ENCODE measurements at places on chromosomes 7 and 10. TPM values are rescaled to one million over a fixed set of nuclear protein-coding genes. Genes with fewer than 3 reads are reported as not detected.
A peak's percentile ranks its signal among the peaks of the same experiment; 100 is the strongest.

DNA sequence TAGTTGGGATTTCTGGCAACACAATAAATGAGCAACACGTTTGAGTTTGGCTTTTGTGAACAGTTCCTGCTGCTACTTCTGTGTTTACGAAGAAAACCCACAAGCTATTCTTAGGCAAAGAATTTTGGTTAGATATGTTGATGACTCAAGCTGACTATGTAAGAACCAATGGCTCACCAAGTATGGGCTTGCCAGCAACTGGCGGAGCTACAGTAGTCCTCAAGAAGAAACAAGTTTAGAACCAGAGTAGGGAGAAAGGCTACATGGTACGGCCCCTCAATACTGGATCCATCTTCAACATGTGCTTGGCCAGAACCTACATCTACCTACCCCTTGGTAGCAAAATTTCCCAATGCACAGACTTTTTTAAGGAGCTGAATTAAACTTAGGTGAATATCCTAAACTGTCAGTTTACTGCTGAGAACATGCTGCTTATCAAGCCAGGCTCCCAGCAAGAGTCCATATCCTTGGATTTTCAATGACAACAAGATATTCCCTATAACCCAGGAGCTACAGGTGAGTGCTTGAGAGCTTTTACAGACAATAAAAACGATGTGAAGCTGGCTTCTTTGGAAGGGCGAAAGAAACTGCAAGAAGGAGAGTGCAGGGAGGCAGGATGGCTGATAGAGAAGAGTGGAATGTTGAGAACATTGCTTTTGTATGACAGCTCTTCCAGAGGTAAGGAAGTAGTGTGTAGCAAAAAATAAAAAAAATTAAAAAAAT lies 74.3 kb upstream of the ASAH2 start:
- H3K27ac ChIP-seq: no peak overlapping the region
- peaks cover 22% of the 10 kb centered on the region for H3K36me3 ChIP-seq
- DNase-seq: no peak
- H3K4me1 ChIP-seq: peaks cover 2% of the 10 kb centered on the region

GRCh38 chr7:81256991-81257390 lies 338.1 kb upstream of the SEMA3C start:
- no peak for DNase-seq
- no peaks in the 10 kb centered on the region for H3K27me3 ChIP-seq
- H3K36me3 ChIP-seq: no peaks in the 10 kb centered on the region
- no peak overlapping the region for H3K27ac ChIP-seq
- no peak overlapping the region for H3K4me3 ChIP-seq
- H3K4me1 ChIP-seq: no peaks in the 10 kb centered on the region

- H3K27ac ChIP-seq: no peak overlapping the region
- no peak for DNase-seq
- peaks cover 39% of the 10 kb centered on the region for H3K36me3 ChIP-seq
- no peak overlapping the region for H3K4me3 ChIP-seq
These were observed 10.7 kb downstream of the KMT2E start for GRCh38 chr7:105024734-105025133.

DNA sequence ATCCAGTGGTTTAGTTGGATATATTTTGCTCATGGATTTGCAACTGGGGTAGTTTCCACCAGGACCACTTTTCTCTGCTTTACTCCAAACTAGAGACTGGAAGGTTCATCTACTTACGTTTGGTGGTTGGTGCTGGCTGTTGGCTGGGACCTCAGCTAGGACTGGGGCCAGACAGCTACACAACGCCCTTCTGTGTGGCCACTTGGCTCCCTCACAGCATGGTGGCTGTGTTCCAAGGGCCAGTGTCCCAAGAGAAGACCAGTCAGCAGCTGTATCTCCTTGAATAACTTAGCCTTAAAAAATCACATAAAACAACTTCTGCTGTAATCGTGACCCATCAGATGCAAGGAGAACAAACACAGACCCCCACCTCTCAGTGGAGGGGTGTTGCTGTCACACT lies 4.2 kb upstream of the KCNH2 start:
- no peaks in the 10 kb centered on the region for H3K36me3 ChIP-seq
- H3K27ac ChIP-seq: no peak overlapping the region
- peaks cover 66% of the 10 kb centered on the region for H3K27me3 ChIP-seq
- no peak overlapping the region for H3K4me3 ChIP-seq

- no peaks in the 10 kb centered on the region for H3K4me1 ChIP-seq
- no peaks in the 10 kb centered on the region for H3K36me3 ChIP-seq
- no peak overlapping the region for H3K4me3 ChIP-seq
- H3K27me3 ChIP-seq: no peaks in the 10 kb centered on the region
- H3K27ac ChIP-seq: no peak overlapping the region
These were observed 809.2 kb downstream of the NXPH1 start for GRCh38 chr7:9242636-9243035.

- DNase-seq: no peak
- no peak overlapping the region for H3K27ac ChIP-seq
These were observed 76.1 kb downstream of the LRRC17 start for GRCh38 chr7:102988631-102989560.

DNA sequence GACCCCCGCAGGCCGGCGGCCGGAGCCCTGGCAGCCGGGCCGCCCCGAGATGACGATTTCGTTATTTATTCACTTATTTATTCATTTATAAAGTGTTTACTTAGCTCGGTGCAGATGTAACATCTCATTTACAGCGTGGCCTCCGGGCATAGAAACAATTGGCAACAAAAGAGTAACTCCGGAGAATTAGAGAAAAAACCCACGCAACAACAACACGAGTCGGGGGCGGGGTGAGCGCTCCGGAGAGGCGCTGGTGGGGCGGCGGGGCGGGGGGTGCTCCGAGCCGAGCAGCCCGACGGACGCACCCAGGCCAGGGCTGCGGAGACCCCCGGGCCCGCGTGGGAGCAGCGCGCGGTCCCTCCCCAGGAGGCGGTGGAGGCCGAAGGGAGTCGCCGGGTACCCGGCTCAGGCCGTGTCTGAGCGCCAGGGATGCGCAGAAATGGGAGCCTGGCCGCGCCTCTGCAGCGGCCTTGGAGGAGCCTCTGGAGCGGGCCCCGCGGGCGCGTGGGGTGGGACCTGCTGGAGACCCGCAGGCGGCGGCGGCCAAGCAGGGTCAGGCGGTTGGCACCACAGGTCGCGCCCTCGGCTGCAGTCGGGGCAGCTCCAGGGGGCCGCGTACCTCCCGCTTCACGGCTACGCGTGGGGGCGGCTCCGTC lies 14.3 kb downstream of the UNCX start:
- H3K27me3 ChIP-seq: peaks cover 86% of the 10 kb centered on the region
- no peak overlapping the region for H3K27ac ChIP-seq
- H3K36me3 ChIP-seq: no peaks in the 10 kb centered on the region
- no peak overlapping the region for H3K4me3 ChIP-seq
- no peak for DNase-seq

- H3K27ac ChIP-seq: no peak overlapping the region
- no peak overlapping the region for H3K4me3 ChIP-seq
- H3K4me1 ChIP-seq: no peaks in the 10 kb centered on the region
These were observed 142.4 kb upstream of the BMPER start for GRCh38 chr7:33762911-33763306.

DNA sequence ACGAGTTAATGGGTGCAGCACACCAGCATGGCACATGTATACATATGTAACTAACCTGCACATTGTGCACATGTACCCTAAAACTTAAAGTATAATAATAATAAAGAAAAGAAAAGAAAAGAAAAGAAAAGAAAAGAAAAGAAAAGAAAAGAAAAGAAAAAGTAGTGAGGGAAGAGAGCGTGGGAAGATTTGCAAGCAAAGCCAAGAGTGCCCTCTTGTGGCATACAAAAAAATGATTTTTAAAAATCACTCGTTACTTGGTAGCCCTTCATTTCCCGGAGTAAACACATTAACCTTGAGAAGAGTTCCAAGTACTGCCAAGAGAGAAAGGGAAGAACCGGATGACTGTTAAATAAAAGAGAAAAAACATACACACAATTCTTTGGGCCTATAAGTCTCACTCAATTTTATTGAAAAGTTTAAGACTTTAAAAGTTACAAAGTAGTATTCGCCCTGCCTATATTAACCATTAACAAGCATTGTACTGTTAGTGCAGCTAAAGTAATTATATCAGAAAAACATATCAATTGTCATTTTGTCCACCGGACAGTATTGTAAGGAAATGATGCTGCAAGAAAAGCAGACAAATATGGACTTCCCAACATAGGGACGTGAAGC lies 6.2 kb upstream of the CH25H start:
- peaks cover 12% of the 10 kb centered on the region for H3K4me1 ChIP-seq
- H3K4me3 ChIP-seq: no peak overlapping the region
- no peak for DNase-seq
- peaks cover 29% of the 10 kb centered on the region for H3K27me3 ChIP-seq
- no peak overlapping the region for H3K27ac ChIP-seq

DNA sequence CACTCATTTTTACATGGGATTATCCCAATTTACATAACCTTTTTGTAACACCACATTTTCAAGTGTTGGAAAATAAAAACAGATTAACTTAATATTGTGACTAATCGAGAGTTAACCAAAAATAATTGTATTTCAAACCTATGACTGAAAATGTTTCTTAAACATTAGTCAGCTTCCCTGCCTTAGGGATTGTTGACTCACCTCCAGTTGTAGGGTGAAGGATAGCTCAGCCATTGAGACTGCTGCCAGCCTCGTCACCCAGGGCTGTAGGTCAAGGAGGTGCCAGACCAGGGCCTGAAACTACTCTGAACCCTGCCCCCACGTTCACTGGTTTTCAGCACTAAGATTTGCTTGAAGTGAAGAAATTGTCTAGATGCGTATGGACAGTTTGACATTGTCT lies 351.2 kb downstream of the GFRA1 start:
- DNase-seq: no peak
- H3K27me3 ChIP-seq: no peaks in the 10 kb centered on the region
- no peaks in the 10 kb centered on the region for H3K4me1 ChIP-seq
- H3K27ac ChIP-seq: no peak overlapping the region

DNA sequence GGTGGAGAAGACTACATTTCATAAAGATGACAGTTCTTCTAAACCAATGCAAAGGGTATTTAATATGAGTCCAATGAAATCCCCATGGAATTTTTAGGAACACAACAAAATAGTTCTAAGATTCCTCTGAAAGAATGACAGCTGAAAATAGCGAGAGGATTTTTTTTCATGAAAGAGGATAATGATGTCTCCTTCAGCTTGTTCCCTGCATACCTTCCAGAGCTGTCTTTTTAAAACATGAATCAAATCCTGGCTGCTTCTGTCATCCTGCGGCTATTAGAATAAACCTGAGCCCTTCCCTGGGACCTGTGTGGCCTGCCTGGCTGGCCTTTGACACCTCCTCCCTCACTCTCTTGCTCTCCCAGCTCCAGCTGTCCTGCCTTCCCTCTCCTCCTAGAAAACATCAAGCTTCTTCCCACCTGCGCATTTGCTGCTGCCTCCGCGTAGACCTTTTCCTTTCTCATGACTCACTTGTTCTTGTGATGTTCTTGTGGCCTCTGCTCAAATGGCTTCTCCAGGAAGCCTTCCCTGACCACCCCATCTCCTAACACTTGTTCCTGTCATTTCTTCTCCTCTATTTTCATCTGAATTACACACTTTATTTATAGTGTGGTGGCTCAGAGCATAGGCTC lies 57.4 kb downstream of the EEPD1 start:
- no peaks in the 10 kb centered on the region for H3K36me3 ChIP-seq
- peaks cover 11% of the 10 kb centered on the region for H3K4me1 ChIP-seq
- no peak overlapping the region for H3K27ac ChIP-seq
- H3K4me3 ChIP-seq: no peak overlapping the region

- no peak for DNase-seq
- no peak overlapping the region for H3K4me3 ChIP-seq
- no peak overlapping the region for H3K27ac ChIP-seq
- peaks cover 7% of the 10 kb centered on the region for H3K27me3 ChIP-seq
- no peaks in the 10 kb centered on the region for H3K4me1 ChIP-seq
These were observed 86.5 kb upstream of the PFKP start for GRCh38 chr10:2980791-2981360.

- H3K4me3 ChIP-seq: no peak overlapping the region
- no peaks in the 10 kb centered on the region for H3K27me3 ChIP-seq
- H3K27ac ChIP-seq: no peak overlapping the region
- DNase-seq: no peak
- no peaks in the 10 kb centered on the region for H3K36me3 ChIP-seq
These were observed 27.1 kb upstream of the TAS2R16 start for GRCh38 chr7:123022576-123022975.

GRCh38 chr10:60167050-60167449 lies 222.6 kb downstream of the ANK3 start:
- H3K4me1 ChIP-seq: no peaks in the 10 kb centered on the region
- no peak overlapping the region for H3K4me3 ChIP-seq
- DNase-seq: no peak
- H3K36me3 ChIP-seq: no peaks in the 10 kb centered on the region
- H3K27ac ChIP-seq: no peak overlapping the region
- peaks cover 4% of the 10 kb centered on the region for H3K27me3 ChIP-seq

DNA sequence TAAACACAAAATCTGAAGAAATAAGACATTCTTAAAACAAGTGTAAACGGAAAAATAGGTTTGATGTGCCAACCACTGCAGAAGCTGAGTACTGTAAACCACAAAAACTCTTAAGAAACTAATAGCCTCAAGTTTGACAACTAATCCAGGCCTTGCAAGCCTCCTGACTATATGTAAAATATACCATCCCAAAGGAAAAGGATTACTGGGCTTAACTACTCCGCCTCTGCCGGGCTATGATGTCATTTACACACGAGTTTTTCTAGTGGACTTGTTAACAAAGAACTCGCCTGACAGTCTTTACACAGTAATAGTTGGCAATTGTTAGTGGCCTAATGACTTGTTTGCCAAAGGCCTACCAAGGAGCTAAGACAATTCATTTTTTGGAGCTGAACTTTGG lies 2.1 kb downstream of the KIF5B start:
- no peaks in the 10 kb centered on the region for H3K27me3 ChIP-seq
- DNase-seq: no peak
- no peak overlapping the region for H3K27ac ChIP-seq
- H3K4me1 ChIP-seq: peaks cover 57% of the 10 kb centered on the region
- peak overlapping the region; percentile 98 for H3K4me3 ChIP-seq

DNA sequence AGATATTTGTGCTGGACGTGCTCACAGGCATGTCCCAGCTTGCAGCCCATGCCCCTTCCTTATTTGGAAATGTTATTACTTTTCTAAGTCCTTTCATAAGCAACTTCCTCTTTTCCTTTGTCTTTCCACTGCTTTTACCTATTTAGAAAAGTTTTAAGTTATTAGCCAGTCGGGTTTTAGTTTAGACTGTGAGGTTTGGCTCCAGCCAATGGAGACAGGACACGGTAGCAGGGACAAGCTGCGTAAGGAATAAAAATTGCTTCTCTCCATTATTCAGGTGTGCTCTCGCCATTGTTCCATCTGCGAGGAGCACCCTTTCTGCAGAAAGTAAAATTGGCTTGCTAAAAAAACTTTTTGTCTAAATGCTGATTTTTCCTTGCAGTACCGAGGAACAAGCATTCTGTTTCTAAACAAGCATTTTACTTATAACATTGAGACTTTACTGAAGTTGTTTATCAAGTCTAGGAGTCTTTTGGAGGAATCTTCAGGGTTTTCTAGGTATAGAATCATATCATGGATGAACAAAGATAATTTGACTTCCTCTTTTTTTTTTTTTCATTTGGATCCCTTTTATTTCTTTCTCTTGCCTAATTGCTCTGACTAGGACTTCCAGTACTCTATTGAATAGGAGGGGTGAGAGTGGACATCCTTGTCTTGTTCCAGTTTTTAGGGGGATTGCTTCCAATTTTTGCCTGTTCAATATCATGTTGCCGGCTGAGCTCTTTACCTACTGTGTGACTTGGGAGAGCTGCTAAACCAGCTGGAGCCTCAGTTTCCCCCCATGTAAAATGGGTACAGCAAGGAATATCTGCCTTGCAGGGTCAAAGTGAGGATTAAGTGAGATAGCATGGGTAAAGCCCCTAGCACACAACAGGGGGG lies 63.8 kb downstream of the ALOX5 start:
- no peak overlapping the region for H3K27ac ChIP-seq
- peaks cover 18% of the 10 kb centered on the region for H3K4me1 ChIP-seq
- no peak overlapping the region for H3K4me3 ChIP-seq
- no peaks in the 10 kb centered on the region for H3K36me3 ChIP-seq

HGF gene
- total RNA-seq: not detected

CACNB2 gene
- not detected for total RNA-seq

TMEM225B gene
- 0.42 TPM for total RNA-seq

ACTL6B gene
- total RNA-seq: not detected

HHEX gene
- total RNA-seq: 0.38 TPM

PCGF5 gene
- 41.2 TPM for total RNA-seq

DYDC2 gene
- total RNA-seq: not detected
